ENCODE measurements at places on chromosomes 2 and 18.

- no peak for DNase-seq
These were observed 174.5 kb upstream of the PKDCC start for GRCh38 chr2:41873102-41874031.

DNA sequence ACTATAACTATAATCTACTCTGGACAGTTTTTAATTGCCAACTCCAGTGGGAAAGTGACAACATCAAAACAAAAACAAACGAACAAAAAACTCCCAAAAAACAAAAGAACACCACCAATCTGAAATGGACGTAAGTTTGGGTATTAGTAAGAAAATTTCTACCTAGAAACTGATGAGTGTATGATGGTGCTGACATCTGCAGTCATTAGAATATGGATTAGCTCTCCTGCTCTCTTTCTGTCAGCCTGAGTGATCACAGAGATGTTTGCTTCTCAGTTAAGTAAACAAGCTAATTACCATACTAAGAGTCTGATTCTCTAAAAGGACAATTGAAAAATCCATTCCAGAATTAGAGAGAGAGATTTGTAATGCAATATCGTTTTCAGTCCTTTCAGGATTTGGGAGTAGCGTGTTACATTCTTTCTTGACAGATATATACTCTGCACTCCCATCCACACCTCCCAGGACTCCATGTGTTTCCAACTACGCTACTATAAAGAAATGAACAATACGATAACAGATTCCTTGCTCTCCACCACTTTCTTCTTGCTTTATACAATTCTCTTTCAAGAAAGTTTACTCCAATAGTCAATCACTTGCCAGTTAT lies 1347.4 kb upstream of the PIK3C3 start:
- DNase-seq = no peak

DNA sequence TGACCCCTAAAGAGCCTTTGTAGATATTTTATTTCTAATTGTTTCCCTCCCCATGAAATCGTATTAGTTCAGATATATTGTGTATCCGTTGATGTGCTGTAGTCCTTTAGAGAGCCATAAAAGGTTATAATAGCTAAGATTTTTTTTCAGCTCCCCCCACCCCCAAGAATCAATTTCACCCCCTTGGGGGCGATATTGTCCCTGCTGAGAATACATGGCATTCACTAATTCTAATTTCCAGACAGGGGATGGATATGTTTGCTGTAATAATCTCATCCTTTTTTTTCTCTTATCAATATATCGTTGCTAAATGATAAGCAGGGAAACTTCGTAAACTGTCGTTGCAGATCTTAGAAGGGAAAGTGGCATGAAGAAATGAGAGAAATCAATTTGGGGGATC lies 530.7 kb downstream of the TMEM182 start:
- no peak for DNase-seq

GRCh38 chr2:240142859-240143258 lies 2.4 kb upstream of the OTOS start:
- no peak for DNase-seq

- no peak for DNase-seq
These were observed 14.8 kb upstream of the REEP1 start for GRCh38 chr2:86352137-86352726.

- no peak for DNase-seq
These were observed 13.1 kb upstream of the SATB2 start for GRCh38 chr2:199470672-199471442.

- DNase-seq = peak; percentile 29
These were observed 258.3 kb downstream of the SS18 start for GRCh38 chr18:25832001-25832604.

- no peak for DNase-seq
These were observed 116.1 kb downstream of the CYP26B1 start for GRCh38 chr2:72031346-72032110.

Data from kidney glomerular epithelial cell (primary cell).